ENCODE measurements at places on chromosomes 7 and 10.

- no peak for DNase-seq
Measured at GRCh38 chr10:33180390-33180789, 154.1 kb downstream of the NRP1 start.

DNA sequence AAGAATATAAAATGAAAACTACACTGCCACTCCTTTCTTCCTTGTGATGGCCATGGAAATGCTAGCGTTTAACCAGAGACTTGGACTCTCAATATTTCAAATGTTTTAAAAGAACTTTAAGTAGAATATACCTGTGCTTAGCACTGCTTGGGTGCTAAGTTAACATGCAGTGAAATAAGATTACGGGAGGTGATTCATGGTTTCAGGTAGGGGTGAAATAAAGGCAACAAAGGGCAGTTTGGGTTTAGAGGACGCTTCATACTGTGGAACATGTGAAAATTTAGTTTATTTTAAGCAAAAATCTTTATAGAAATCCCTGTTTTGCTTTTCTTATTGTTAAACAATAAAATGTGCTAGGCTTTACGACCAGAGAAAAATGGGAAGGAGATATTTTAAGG, 94.0 kb downstream of the PTPRZ1 start:
- no peak for DNase-seq

DNA sequence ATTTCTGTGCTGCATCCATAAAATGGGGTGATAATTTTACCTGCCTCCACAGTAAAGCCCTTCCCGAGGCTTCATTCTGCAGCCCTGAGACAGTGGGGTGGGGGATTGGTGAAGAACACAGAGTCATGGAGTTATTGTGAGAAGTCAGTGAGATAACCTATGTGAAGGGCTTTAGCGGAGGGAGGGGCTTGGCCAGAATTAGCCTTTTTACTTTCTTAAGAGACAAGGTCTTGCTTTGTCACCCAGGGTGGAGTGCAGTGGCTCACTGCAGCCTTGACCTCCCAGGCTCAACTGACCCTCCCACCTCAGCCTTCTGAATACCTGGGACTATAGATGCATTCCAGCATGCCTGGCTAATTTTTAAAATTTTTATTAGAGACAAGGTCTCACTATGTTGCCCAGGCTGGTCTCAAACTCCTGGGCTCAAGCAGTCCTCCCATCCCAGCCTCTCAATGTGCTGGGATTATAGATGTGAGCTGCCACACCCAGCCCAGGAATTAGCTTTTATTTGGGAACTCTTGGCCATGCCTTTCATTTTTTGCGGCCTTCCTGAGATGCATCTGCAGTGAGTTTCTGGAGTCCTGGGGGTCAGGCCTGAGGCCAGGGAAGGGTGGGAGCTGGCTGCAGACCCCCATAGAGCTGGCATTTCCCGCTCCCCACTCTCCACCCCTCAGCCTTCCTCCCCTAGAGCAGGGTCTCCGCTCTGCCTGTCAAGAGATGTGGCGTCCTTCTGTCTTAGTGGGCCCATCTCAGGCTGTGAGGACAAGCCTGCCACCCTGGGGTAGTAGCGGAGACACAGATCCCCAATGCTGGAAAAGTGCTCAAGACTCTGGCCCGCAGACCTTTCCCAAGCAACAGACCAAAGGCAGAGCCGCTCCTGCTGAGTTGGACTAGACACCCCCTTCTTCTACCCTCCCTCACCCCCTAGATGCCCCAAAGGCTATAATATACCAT, 77.0 kb downstream of the ZMIZ1 start:
- no peak for DNase-seq

DNA sequence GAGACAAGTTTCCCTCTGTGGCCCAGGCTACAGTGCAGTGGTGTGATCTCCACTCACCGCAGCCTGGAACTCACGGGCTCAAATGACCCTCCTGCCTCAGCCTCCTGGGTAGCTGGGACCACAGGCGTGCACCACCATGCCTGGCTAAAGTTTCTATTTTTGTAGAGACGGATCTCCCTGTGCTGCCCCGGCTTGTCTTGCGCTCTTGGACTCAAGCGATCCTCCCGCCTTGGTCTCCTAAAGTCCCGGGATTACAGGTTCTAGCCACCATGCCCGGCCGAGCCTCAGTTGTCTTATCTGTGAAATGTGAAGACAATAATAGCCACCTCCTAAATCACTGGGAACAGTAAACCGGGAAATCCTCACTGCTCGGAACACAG, 88.1 kb downstream of the FOXL3 start:
- no peak for DNase-seq

DNA sequence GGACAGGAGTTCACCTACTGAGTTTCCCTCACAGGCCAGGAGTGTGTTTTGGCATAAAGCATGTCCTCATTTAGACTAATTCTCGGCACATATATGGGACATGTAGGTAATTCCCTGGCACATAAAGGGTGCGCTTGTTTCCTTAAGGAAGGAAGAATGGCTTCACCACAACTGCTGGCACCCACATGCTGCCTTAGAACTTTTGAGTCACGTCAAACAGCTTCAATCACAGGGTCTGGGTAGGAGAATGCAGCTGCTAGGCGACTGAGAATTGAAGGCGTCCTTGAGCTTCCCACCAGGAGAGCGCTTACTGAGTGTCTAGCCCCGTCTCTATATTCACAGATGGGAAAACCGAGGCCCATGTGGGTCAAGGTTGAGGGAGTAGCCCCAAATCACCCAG, 146.1 kb downstream of the CHN2 start:
- no peak for DNase-seq

- no peak for DNase-seq
Measured at GRCh38 chr10:44125879-44126278, 259.0 kb downstream of the CXCL12 start.

DNA sequence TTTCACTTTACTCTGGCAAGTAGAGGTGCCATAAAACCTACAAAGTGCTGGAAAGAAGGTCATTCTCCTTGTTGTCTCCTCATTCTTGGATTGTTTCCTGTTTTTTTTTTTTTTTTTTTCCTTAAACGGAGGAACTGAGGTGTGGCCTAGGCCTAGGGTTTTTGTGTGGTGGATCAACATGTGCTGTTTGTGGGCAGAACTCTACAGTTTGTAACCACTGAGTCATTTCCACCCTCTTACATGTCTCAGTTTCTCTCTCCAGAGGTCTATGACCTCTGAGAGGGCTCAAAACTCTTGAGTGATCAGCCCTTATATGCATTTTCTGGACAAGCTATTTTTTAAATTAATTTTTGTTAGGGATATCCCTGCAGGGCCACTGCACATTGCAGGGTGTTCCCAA, 296.0 kb downstream of the PPP1R3A start:
- no peak for DNase-seq
